ENCODE measurements at places on chromosomes 4 and X.

GRCh38 chr4:109708435-109708834 is 5.2 kb upstream of the CASP6 start:
- DNase-seq = no peak

DNA sequence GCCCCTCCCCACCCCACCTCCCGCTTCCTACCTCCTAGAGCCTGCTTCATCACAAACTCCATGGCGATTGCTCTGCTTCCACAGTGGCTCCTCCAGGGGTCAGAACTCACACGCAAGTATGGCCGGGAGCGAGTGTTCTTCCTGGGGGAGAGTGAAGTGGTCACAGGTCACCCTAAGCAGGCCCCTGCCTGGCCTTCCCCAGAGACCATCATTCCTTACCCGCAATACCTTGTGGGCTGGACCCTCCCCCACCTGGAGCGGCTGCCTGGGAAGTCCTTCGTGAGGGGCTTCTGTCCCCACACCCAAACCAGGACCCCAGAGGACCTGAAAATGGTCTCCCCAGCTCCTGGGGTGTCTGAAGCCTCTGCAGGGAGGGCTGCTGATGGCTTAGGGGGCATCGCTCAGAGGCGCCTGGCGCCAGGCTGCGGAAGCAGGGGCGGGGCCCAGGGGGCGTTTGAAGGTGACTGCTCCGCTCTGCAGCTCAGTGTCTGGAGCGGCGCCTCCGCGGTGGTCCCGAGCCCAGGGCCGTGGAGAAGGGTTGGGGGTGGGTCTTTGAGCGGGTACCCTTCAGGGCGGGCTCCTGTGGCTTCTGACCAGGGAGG is 1.4 kb downstream of the CPLX1 start:
- no peak for DNase-seq

DNA sequence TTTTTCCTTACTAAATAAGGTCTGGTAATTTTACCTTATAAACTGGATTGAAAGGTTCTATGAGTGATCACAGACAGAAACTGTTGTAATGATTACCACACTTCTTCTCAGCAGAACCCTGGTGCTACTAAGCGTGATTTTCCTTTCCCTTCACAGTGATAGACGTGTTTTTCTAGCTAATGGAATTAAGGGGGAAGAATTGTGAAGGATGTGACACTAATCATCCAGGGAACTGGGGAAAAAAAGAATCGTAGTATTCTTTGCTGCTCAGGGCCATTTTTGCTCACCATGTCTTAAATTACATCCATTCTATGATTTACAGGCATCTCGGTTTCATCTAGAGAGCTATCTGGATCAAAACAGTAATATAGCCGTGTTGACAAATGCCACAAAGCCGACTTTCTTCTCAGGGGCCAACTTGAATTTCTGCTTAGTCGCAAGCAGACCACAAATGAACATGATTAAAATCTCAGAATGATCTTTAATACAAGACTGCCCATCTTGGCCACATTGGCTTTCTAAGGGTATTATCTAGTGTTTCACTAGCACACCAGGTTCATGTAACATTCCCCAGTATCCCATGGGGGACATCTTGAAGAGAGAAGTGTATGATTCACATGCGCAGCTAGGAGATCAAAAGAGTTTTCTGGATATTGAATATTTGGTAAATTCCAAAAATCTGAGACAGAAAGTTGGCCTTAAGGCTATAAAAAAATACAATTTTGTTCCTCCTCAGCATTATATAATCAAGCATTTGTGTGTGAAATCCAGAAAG is 154.0 kb downstream of the UGT8 start:
- no peak for DNase-seq

GRCh38 chr4:185726931-185727330 is 85.1 kb downstream of the SORBS2 start:
- no peak for DNase-seq

GRCh38 chrX:132876523-132877338 is 81.7 kb downstream of the HS6ST2 start:
- DNase-seq = no peak

DNA sequence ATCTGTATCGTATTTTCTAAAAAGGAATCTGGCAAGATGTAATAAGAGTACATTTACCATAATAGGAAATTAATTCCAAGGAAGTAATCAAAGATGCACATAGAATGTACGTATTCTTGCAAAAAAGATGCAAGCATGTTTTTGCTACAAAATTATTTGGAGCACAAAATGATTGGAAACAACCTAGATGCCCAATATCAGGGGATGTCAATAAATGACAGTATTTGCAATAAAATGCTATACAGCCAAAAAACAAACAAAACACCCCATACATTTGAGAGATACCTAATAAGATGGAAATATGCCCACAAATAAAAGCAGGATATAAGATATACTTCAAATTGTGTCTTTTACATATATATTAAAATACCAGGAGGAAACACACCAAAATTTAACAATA is 29.3 kb upstream of the MAML3 start:
- DNase-seq = no peak

DNA sequence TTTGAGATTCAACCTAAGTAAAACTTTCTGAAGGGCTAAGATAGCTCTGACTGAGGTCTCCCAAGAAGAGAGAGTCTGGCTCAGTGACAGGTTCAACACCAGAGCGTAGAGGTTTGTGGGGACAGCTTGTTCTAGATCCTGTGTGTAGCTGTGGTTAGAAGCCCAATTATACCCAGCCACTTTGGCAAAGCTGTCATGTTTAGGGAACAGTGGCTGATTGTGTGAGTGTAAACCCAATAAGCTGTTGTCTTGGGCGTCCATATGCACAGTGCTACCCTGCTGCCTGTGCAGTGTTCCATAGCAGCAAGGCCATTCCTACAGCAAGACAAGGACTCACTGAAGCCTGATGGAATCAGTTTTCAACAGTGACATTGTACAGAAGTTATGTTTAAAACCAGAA is 11.2 kb upstream of the SCRG1 start:
- no peak for DNase-seq

DNA sequence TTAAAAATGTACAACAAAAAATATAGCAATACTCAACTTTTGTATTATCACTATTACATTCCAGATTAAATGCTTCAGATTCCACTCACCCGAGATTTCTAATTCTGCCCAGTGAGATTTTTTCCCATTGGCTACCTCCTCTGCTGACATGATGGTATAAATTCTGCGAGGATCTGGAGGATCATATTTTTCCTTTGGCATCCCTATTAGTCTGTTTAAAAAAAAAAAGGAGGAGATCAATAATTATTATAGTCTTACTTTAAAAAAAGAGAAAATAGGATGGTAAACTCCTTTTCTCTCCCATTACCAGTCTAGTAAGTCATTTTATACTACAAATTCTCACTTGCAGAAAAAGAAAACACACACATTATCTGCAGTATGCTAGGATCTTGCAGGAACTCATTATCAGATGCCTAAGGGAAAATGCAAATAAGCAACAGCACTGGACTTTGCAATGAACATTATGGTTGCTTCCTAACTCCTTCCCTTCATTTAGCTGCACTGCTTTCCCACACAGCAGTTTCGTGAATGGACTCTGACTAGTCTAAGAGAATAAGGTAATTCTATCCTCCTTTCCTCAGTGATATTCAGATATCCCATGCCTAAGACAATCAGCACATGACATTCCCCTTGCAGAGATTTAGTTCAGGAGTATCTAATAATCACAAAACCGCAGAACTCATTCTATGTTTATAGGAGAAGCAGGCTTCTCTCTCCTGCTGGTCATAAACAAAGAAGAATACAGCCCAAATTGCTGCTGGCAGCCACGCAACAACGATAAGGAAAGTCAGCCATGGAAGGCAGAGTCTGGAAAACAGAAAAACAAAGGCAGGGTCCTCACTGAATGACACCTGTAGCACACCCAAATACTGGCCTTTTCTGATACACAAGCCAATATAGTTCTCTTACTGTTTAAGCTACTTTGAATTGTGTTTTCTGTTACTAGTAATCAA is 42.7 kb downstream of the CNOT6L start:
- DNase-seq = no peak

- DNase-seq = no peak
These were observed 48.2 kb upstream of the PHOX2B start for GRCh38 chr4:41796545-41797210.

DNA sequence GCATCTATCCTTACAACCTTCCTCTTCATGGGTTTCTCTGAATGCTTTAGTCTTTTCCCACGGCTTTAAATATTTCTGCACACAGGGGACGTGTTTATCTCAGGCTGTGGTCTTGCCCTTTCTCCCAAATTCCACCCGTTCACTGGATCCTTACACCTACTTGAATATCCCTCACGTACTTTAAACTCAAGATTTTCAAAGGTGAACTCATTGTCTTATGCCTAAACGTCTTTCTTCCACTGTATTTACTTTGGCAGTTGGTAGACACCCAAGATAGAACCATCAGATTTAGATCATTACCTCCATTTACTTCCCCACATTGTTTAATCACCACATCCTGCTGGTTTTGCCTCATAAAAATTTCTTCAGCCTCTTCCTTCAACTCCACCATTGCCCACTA is 269.2 kb downstream of the CBLL2 start:
- DNase-seq = no peak

GRCh38 chr4:70714079-70714887 is 7.5 kb upstream of the RUFY3 start:
- no peak for DNase-seq

- DNase-seq = no peak
These were observed 185.4 kb downstream of the INPP4B start for GRCh38 chr4:142660728-142661127.

- no peak for DNase-seq
These were observed 50.3 kb upstream of the OTUD4 start for GRCh38 chr4:145230726-145231125.

GRCh38 chr4:54558889-54559677 is 98.7 kb upstream of the KIT start:
- no peak for DNase-seq

- no peak for DNase-seq
These were observed 308.2 kb downstream of the KLHL13 start for GRCh38 chrX:117808426-117808825.

DNA sequence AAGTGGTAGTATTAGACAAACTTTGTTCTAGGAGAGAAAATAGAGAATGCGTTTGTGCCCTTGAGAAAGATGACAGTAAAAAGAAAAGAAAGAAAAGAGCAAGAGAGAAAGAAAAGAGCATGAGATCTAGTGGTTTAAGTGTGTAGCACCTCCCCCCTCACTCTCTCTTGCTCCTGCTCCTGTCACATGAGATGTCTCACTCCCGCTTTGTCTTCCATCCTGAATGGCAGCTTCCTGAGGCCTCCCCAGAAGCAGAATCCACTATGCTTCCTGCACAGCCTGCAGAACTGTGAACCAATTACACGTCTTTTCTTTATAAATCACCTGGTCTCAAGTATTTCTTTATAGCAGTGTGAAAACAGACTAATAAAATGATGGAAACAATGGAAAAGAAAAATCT is 499.6 kb downstream of the ACTRT1 start:
- no peak for DNase-seq

GRCh38 chr4:140174543-140174942 is 20.6 kb upstream of the MAML3 start:
- no peak for DNase-seq

DNA sequence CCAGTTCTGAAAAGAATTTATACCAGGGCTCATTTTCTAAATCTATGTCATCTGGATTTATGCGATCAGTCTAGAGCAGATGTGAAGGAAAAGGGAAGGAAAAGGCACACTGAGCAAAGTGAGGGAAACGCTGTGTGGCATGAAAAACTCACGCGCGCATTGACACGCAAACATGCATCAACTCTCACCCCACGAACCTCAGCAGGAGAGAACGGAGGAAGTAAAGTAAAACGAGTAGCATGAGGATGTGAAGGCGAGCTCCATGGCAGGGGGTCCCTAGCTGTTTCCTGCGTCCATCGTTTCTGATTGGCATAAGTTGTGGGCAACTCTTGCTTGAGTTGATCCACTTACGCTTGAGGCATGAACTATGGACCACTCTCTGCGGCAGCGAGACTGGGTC is 102.8 kb upstream of the PDLIM3 start:
- no peak for DNase-seq

GRCh38 chr4:186441502-186441901 is 113.9 kb downstream of the MTNR1A start:
- DNase-seq = no peak

GRCh38 chr4:76504613-76505465 is 69.8 kb downstream of the SHROOM3 start:
- no peak for DNase-seq

DNA sequence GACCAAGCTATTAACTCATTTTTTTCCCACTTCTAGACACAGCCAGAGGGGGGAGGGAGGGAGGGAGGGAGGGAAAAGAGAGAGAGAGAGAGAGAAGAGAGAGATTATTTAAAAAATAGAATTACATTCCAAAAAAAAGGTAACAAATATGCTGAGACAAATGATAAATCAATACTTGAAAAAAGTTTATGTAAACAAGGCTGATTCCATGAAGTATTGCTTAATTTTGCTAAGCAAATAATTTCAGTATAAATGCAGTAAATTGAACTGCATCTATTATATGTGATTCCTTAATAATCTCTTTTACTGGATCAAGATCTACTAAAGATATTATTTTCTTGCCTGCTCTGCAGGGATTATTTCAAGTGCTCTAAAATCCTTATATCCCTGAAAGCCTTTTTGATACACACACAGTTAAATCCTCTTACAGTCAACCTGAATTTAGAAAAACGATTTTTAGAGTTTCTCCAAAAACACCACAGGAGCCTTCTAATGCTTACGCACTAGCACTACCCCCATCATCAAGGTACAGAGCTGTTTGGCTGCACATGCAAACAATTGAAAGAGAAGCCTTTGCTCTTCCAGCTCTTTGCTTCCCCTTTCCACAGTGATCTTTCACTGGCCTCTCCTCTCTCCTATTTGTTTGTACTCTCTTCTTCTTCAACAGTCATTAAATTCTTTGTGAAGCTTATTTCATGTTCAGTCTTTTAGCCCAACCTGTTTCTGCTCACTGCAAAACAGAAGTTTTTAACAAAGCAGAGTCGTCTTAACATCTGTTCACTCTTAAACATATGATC is 426.3 kb upstream of the FAM241A start:
- DNase-seq = no peak

GRCh38 chr4:141807103-141807891 is 170.9 kb downstream of the IL15 start:
- DNase-seq = no peak

GRCh38 chrX:72371405-72371804 is 65.7 kb upstream of the CITED1 start:
- DNase-seq = no peak

DNA sequence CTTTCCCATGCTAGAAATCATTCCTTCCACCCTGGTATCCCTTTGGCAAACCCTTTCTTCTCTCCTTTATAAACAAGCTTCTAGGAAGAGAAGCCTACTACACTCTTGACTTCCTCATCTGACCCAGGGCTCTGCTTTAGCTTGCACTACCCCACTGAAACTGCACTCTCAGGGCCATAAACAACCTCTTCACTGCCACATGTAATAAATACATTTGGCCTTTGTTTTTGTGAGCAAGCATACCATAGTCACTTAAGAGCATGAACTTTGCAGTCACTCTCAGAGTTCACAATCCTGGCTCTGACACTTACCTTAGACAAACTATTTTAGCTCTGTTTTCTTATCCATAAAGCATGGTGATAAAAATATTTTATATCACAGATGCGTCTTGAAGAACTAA is 50.7 kb upstream of the USP38 start:
- no peak for DNase-seq
